Activated CD8-positive, alpha-beta T cell treated with anti-CD3 and anti-CD28 coated beads, Interleukin-2, amount 10 ng/mL, durations not matched to agents 7 days and 5 days (primary cell): ENCODE measurements at places on chromosomes 3 and 15. TPM values are rescaled to one million over a fixed set of nuclear protein-coding genes. Genes with fewer than 3 reads are reported as not detected.

The KLHL6 gene
- 27.8 TPM for total RNA-seq

The GPR160 gene
- 5.0 TPM for total RNA-seq

DNA sequence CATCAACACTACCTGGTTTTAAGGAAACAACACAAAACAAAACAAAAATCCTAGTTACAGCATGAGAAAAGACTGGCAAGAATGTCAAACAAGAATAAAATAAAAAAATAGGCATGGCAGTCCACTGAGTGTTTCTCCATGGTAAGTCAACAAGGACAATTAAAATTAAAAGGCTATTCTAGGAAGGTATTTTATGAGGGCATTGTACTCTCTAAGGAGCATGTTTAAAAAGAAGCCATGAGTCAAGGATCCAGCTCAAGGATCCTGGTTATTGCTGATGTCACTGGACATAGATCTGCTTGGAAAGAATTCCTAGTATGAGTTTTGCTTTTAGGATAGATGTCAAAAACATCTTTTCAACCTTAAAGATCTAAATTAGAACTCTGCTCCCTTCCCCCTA is 106.7 kb downstream of the MYO5A start:
- DNase-seq = no peak

DNA sequence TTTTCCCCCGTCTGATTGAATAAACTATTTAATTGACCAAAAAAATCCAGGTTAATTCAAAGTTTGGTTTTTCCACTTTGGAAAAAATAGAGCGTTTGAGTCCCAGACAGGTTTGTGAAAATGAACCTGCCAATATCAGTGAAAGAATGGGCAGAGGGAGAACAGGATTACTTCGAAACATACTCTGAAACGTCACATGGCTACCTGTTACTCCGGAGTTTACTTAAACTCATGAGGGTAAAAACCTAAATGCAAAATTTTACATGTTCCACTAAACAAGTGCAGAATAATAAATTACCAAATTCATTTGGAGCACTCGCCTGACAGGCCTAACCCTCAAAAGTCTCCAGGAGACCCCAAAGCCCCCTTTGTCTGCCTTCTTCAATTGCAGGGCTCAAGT is 419.9 kb downstream of the MECOM start:
- no peak for DNase-seq

The P2RY13 gene
- not detected for total RNA-seq
